ENCODE measurements at places on chromosomes 7 and 10.

- DNase-seq, result no peak
Measured at GRCh38 chr10:32937911-32938424, 20.1 kb downstream of the ITGB1 start.

DNA sequence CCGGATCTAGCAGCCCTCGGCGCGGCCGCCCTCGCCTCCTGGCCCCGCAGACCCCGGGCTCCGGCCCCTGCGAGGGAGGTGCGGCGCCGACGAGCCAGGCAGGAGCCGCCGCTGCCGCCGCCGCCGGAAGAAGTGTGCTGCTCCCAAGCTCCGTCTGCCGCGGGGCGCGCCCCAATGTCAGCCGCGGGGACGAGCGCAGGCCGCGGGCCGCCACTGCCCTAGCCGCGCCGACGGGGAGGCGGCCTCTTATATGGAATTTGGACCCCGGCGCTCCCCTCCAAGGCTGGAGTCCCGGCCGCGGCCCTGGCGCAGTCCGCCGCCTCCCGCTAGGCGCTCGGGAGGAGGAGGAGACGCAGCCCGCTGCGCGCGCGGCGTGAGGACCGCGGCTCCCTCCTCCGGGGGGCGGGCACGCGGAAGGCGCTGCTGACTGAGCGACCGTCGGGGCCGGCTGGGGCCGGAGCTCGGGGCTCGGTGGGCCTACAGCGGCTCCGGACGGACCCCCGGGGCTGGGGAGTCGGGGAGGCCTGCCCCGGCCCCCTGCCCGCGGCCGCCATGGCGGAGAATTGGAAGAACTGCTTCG, at the start of gene TRIM8:
Gene TRIM8 (plus strand): TSS at position 414 of the 580 bp plus-strand sequence. CDS start 139 bp downstream, at position 553.
- peak; percentile 68 for DNase-seq

DNA sequence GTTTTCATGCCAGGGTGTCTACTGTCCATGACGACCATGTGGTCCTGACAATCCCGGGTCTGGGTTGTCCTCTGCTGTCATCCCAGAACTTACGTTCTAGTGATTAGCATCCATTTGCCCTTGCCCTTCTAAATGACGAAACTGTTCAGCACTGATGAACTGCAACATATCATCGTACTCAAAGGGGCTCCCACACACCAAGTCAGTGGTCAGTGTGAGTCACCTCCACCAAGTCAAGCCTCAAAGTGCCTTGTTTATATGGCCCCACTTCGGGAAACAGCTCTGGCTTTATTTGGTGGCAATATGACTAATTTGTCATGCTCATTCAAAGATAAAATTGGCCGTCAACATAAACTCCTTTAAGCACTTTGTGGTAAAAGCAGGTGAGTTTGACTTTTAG, 110.7 kb downstream of the FRMD4A start:
- DNase-seq, result no peak

DNA sequence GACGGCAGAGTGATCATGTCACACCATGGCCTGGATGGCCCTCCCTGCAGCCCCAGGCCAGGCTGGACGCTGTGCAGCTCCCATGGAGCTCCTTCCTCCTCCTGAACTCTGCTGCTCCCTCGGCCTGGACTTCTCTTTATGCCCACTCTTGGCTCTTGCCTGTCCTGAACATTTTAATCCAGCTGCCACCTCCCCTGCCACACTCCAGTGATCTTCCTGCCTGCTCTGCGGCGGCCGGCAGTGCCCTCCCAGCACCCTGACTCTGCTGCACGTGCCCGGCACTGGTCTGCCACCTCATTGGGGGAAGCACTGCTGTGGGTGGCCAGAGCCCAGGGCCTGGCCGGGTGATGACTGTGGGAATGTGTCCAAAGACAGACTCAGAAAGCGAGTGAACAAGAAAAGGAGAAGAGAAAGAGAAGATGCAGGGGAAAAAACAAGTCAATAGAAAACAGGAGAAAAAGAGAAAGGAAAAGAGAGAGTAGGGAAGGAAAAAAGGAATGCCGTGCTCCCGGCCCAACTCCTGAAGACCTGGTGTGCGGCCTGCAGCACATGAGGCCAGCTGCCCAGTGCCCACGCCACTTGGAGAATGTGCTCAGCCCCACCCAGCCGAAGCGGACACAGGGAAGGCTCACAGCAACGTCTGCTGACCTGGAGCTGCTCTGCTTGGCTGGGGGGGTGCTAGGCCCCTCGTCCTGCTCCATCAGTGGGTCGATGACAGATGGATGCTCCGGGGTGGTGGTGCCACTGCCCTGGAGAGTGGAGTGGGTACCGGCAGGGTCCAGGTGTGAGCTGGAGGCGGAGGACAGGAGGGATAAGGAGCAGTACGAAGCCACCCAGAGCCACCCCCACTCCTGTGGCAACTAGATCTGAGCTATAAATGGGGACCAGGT, 115.9 kb downstream of the DLG5 start:
- DNase-seq, result no peak

DNA sequence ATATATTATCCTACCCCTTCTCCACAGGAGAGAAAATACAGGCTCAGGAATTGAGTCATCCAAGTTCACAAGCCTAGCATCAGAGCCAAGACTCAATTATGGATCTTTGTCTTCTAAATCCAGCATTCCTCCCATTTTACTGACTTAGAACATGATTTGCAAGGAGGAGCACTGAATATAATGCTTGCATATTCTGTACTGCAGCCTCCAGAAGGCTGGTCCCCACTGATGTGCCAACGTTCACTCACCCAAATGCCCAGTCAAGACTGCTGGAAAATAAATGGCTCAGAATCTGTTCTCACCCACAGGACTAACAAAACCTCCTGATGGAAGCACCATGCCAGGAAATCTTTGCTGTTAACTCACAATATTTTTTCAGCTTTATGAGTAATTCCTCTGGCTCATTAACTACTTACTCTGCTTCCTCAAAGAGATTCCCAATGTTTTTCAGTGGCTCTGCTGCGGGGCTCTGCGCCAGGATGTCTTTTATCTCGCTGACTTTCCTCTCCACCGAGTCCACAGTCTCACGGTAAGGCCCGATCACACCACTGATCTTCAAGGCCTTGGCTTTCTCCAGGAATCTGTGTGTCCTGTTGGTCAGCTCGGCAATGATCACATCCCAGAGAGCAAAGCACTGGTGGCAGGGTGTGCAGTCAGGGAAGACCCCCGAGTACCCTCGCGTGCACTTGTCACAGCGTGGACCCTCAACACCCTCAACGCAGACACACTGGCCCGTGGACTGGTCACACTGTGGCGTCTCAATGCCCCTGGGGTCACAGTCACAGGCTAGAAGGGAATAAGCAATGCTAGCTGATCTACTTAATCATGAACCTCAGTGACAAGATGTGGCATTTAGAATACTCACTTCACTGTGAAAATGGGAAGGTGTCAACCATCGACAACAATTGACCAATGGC, 48.8 kb downstream of the DLD start:
- DNase-seq, result no peak

- DNase-seq, result no peak
Measured at GRCh38 chr10:24737001-24737400, 13.3 kb upstream of the ARHGAP21 start.

- no peak for DNase-seq
Measured at GRCh38 chr10:77229704-77230103, 407.9 kb downstream of the KCNMA1 start.

DNA sequence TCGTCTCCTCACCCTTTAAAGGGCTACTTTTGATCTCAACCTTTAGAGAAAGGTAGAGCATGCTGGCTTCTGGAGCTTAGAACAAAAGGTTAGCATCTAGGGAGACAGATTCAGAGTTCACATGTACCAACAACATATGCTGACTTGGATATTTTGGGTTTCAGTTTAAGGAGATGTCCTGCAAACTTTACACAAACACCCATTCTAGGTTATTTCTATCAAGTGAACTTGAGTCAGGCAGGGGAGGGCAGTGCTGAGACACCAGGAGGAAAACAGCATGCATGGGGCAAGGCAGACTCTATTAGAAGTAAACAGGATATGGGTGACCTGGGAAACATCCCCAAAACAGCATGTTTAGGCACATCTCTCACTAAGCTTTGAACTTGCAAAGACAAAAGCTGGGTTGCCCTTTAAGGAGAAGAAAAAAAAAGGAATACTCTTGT, 43.8 kb downstream of the ARL4A start:
- DNase-seq, result no peak

DNA sequence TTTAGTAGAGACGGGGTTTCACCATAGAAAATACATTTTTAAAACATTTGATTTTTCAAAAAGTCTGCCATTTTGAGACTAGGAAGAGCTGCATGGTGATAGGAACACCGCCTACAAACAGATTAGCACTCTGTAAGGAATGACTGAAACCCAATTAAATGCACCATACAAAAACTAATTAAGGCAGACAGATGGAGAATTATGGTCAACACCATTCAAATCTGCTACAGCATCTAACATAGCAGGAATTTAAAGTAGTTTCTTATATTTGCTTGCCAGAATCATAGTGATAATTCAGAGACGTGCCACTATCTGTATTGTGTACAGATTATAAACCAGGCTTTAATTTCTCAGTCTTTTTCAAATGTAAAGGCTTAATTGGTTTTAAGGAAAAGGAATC, 68.2 kb downstream of the ENO4 start:
- DNase-seq, result no peak

DNA sequence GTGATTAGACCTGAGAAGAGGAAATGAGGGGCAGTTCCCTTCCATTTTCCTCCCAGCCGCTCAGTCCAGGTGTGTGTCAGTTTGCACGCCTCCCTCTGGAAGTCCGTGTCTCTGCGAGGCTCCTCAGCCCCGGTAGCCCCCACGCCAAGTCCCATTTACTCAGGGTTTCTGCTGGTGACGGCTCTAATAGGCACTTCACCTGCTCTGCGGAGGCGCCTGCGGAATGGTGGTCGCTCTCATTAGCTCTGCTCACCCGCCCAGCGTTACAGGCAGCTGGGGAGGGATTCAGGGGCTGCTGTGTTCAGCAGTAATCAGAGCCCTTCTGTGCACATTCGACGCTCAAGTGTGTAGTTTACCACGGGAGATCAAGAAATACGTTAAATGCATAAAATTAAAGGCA, 179.9 kb downstream of the MGMT start:
- no peak for DNase-seq

GRCh38 chr7:14071045-14071444, 81.6 kb upstream of the ETV1 start:
- no peak for DNase-seq

DNA sequence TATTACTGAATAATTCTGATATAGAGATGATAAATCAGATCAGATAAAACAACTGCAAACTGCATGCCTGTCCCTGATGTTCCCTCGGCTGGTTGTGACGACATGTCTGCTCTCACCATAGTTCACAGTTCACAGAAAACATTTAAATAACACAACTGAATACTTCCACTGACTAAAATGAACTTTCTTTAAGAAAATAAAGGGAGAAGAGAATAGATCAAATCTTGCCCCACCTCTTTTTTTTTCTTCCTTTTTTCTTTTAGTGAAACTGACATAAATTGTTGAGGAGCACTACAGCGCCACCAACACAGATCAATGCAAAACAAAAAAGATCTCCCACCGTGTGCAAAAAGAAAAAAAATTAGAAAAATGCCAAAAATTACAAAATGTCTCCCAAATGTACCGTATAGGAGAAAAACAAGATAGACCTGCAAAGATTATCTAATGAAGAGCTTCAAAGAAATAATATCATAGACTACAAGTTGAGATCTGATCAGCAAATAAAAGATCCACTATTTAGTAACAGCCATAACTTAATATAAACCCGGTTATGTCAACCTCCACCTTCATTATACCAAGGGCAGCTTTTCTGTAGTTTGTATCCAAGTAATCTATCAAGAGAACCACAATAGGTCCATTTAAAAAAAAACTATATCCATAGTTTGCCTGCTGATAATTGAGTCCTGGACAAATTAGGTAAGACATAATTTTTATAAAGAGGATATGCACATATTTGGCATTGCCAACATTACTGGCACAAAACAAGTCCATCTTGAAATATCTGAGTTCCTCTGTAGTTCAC, 30.7 kb upstream of the EPC1 start:
- DNase-seq, result no peak

GRCh38 chr10:131205556-131205955, 106.0 kb downstream of the TCERG1L start:
- no peak for DNase-seq

GRCh38 chr10:51066231-51066630, 8.1 kb upstream of the PRKG1 start:
- DNase-seq, result no peak

DNA sequence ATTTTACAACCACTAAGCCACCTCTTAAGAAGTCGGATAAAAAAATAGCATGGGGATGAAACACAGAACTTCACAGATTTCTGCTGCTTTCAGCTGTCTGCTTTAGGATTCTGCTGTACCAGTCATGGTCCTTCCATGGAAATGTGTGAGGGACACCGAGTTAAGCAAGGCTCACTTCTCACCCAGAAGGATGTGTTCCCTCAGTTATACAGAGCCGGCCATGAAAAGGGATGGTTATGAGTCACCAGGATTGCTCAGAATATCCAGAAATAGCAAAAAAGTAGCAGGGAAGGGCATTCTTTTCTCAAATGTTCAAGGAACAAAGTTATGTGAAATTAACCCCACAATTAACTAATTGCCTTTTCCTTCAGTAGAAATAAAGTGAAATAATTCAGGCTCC, 124.4 kb downstream of the AMPH start:
- no peak for DNase-seq

DNA sequence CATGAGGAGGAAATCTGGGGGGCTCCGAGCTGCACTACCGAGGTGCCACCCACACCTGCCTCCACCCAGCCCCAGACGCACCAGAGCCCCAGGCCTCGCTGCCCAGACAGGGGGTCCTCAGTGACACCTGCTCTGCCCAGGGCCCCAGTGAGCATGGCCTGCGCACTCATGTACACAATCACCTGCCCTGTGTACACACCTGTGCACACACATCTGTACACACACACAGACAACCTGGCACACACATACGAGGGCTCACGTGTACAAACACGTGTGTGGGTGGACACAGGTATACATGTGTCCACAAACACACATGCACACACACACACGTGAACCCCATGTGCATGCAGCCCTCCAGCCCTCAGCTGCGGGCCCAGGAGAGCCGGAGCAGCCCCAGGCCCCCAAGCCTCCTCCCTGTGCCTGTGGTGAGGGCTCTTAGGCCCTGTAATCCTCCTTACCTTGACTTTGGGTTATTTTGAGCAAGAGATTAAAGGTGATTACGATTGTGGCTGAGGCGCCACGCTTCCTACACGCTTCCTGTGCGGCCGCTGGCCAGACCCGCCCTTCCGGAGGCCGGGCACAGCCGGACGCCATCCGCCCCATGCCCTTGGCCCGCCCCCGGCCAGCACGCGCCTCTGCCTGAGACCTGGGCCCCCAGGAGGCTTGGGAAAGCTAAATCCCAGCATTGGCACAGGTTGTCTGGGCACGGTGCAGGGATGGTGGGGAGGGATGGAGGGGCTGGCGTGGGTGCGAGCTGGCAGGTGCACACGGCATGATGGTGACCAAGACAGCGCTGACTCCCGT, 71.9 kb downstream of the ELFN1 start:
- no peak for DNase-seq

- DNase-seq, result no peak
Measured at GRCh38 chr10:116729243-116729642, 13.1 kb downstream of the HSPA12A start.

GRCh38 chr7:54615-55014, 137.8 kb upstream of the FAM20C start:
- no peak for DNase-seq

DNA sequence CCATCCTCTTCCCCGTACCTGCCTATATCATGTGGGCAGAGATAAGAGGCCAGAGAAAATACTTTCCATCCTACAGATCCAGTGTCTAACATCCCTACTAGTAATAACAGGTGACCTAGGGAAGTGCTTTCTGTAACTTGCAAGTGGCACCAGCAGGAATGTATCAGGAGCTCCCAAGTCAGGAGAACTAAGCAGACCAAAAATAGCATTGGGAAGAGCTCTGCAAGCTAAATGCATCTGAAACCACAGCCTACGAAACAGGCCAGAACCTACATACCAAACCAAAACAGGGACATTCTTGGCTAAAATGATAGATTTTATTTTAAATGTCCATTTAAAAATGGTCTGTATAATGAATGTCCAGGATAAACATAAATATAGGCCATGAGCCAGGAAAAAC, 680.8 kb downstream of the PHTF2 start:
- DNase-seq, result no peak

Measured in activated naive CD4-positive, alpha-beta T cell treated with anti-CD3 and anti-CD28 coated beads, Interleukin-2, amount 50 U/mL, for 72 hours (primary cell).